Stimulated activated CD4-positive, alpha-beta T cell treated with anti-CD3 and anti-CD28 coated beads, Interleukin-1b, Interleukin-23, amount 100 ng/mL, for 1 hour (primary cell): ENCODE measurements at places on chromosomes 13 and 19.

DNA sequence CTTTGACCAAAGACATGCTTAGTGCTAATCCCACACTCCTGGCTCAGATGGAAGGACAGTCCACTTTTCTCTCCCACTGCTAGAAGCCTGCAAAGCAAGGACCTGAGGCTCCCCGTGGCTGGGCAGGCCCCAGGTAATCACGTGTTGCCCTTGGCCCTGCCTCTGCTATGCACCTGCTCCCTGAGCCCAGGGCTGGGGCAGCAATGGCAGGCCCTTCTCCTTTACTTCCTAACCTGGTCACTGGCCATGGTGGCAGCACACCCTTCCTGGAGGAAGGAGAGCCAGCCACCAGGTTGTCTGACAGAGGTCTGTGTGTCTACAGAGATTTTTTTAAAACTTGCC is 27.9 kb upstream of the ZNF492 start:
- DNase-seq: no peak

DNA sequence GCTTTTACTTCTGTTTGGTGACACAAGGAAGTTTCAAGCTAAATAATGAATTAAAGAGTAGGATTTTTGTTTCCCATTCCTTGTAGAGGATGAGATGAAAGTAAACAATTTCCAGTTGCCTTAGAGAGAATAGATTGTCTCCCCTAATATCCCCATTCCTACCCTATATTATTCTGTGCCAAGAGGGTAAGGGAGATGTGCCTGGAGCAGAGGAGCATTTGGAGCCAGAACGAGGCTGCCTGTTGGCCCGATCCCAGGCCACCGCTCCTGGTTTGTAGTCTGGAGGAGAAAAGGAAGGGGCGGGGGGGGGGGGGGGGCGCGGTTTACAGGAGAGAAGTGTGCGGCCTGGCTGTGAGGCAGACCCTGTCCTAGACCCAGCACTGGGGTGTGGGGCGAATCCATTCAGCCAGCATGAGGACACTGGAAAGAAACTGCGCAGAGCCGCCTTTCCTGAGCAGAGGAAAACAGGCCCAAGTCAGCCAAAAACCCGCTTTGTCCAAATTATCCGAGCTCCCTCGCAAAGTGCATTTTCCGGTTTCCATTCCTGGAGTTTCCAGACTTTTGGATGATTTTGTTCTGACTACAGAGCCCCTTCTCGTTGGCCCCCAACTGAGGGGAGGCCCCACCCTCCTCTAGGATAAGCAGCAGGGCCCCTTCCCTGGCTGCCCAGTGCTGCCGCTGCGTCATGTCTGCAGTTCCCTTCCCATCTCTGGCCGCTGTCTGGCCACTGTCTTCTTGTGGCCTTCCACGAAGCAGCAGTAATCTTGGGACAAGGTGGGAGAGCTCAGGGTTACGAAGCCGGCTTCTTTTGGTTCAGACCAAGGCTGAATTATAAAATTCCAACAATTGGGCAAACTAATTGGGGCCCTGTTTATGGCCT is 23.0 kb downstream of the NFIX start:
- no peak for DNase-seq

DNA sequence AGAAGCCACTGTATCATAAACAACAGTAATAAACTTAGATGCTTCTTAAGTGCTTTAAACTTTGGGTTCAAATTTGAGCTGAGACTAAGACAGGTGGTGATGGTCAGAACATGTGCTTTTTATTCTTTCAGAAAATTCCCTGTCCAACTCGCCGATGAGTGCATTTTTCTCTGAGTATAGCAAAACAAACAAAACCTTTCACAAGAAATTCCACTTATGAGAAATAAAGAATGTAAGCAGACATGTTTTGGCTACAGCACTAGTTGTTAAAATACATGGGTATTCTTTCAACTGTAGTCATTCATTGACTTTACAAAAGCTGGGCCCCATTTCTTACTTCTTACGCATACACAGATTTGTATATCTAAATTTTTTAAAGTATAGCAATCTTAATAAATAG is 125.6 kb downstream of the SPRY2 start:
- DNase-seq: no peak

DNA sequence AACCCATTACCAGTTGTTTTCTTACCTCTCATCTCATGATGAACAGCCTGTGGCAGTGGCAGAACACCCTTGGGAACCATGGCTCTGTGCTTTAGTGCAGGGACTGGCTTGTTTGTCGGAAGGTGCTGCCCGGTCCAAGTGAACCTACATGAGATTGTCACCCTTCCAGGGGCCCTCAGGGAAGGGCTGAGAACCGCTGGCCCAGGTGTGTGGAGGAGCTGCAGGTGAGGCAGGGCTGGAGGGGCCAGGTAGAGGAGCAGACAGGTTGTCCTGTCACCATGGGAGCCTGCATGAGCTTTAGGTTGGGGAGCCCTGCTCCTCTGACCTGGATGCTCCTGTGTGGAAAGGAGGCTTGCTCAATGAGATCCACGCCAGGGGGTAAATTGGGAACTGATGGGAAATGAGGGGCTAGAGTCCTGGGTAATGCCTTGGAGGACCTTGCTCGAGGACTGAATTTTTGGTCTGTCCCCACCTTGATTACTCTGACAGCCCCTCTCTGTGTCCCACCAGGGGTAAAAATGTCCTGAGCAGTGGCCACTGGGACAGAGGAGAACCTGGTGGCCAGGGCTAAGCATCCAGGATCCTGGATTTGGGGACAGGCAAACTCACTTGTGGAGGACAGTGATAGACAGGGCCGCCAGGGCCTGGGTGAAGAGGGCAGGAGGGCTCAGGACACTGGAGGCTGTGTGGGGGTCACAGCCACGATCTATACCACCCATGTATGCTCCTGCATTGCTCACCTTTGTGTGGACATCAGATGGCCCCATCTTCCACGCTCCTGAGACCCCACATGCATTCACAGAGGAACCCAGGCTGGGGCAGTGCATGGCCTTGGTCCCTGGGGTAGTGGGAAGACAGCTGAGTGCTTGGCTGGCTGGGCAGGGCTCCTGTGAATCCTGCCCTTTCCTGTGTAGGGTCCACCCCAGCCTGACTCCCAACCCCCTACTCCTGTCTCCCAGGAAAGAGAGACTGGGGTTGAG is 24.1 kb upstream of the CEACAM1 start:
- DNase-seq: no peak

DNA sequence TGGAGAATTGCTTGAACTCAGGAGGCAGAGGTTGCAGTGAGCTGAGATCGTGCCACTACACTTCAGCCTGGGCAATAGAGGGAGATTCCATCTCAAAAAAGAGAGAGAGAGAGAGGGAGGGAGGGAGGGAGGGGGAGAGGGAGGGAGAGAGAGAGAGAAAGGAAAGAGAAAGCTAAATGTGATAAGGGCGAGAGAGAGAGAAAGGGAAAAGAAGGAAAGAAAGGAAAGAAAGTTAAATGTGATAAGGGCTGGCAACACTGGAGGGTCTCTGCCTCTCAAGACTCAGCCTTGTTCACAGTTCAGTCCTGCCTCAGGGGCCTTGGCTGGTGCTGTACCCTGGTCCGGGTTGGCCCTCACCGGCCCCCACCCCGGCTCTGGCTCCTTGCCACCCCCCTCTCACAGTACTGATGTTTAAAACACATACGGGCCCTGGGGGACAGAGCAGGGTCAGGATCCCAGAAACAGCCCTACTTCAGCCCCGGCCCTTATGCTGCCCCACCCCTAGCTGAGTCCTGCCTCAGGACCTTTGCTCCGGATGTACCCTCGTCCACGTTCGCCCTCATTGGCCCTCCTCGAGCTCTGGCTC is 3.5 kb downstream of the MAP1S start:
- no peak for DNase-seq

- DNase-seq: no peak
Observed at GRCh38 chr19:2394054-2394441, 33.3 kb downstream of the TIMM13 start.

DNA sequence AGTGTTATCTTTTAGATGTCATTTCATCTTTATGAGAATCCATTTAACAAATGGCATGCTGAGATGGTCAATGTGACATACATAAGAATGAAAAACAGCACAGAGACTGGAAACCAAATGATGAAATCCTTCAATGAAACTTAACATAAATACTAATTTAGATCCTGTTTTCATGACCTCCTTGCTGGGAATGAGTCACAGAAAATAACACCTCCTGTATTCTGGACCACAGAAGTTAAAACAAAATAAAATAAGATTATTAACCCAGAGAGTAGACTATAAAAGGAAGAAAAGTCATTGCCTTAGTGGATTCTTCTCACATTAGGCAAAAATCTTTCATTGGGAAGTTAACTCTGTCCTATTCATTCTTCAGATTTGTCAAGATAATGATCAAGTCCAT is 1.6 kb downstream of the DIAPH3 start:
- DNase-seq: no peak

- DNase-seq: no peak
Observed at GRCh38 chr13:28597641-28598040, 61.3 kb upstream of the POMP start.

- DNase-seq: no peak
Observed at GRCh38 chr19:1293782-1294604, 8.3 kb downstream of the EFNA2 start.

GRCh38 chr19:5271145-5271544 is 69.5 kb downstream of the PTPRS start:
- no peak for DNase-seq

DNA sequence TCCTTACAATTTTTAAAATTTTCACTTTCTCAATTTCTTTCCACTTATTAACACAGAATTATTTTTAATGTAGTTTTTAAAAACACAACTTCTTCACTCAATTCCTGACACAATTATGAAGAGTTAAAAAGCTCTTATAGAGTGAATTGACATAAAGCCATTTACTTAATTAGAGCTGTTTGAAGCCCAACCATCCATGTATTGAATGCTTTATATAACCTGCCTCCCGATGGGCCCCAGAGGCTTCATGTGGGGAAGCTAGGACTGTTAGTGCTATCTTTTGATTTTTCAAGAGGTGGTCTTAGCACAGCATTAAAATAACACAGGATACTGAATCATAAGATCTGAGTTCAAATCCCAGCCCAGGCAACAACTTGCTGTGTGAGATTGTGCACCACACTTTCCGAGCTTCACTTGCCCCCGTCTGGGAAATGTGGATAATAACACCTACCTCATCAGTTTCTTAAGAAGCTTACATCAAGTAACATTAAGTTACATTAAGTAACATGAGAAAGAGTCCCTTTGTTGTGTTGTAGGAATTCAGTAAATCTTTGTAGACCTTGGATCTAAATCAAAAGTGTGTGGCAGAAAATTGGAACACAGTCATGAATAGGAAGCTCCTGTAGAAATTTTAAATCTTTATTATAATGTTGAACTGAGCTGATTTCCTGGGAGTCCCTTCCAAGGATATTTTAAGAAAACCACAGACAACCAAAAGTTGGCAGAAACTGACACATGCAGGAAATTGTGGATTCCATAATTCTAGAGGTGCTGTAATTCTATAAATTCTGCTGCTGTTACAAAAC is 5.5 kb upstream of the ENOX1 start:
- no peak for DNase-seq
